Stimulated activated memory B cell treated with anti-CD40 and anti-IgM and Interleukin-4, amounts not matched to agents 10 μg/mL and 1 μg/mL and 100 μg/mL, for 72 hours (primary cell): ENCODE measurements at places on chromosomes 5 and 9.

DNA sequence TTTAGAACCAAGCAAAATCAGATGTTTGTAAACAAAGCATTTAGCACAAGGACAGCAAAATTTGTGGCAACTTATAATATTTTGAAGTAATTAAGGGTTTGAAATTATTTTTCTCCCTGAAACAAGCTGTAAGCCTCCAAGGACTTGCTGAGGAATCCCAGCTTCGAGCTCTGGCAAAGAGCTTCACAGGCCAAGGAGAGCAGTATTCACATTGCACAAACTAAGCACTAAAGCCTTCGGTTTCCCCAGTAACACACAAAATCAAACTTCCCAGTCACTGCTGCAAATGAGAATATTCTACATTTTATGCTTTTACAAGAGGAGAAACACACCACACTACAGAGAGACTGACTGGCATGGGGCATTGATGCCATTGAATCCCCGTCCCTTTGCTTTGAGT lies 101.9 kb downstream of the WDR41 start:
- no peak for ATAC-seq
- no peaks in the 10 kb centered on the region for H3K4me1 ChIP-seq
- H3K36me3 ChIP-seq = no peaks in the 10 kb centered on the region
- no peak overlapping the region for H3K4me3 ChIP-seq
- H3K27me3 ChIP-seq = peaks cover 21% of the 10 kb centered on the region

DNA sequence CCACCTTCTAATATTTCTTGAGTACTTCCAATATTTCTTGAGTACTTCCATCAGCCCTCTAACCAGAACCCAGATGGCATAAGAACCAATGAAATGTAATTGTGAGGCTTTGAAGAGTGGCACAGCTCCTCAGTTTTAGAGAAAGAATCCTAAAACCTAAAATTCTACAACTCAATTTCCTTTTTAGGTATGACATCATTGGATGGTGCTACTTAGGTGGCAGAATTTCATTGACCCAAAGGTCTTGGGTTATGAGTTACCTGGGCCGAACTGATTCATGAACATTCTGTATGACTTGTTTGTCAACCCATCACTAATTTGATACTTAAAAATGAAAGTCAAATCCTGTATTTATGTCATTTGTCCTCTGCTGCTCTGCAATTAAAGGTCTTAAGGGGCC lies 13.1 kb downstream of the HMGCS1 start:
- no peak overlapping the region for H3K27ac ChIP-seq
- no peaks in the 10 kb centered on the region for H3K27me3 ChIP-seq
- H3K4me3 ChIP-seq = no peak overlapping the region
- no peak for ATAC-seq

GRCh38 chr5:132756542-132756941 lies 9.3 kb downstream of the CCNI2 start:
- no peaks in the 10 kb centered on the region for H3K27me3 ChIP-seq
- no peak overlapping the region for H3K27ac ChIP-seq
- H3K4me1 ChIP-seq = peaks cover 7% of the 10 kb centered on the region
- ATAC-seq = no peak

- no peak overlapping the region for H3K4me3 ChIP-seq
- H3K27me3 ChIP-seq = no peaks in the 10 kb centered on the region
- ATAC-seq = no peak
- no peak overlapping the region for H3K27ac ChIP-seq
These were observed 140.0 kb upstream of the TAF11L2 start for GRCh38 chr5:17358031-17358430.

GRCh38 chr5:33075731-33076130 lies 364.6 kb downstream of the NPR3 start:
- no peaks in the 10 kb centered on the region for H3K36me3 ChIP-seq
- no peak for ATAC-seq
- no peaks in the 10 kb centered on the region for H3K27me3 ChIP-seq
- H3K27ac ChIP-seq = no peak overlapping the region
- no peaks in the 10 kb centered on the region for H3K4me1 ChIP-seq

- ATAC-seq = no peak
- H3K4me1 ChIP-seq = peaks cover 10% of the 10 kb centered on the region
- peaks cover 6% of the 10 kb centered on the region for H3K36me3 ChIP-seq
- peaks cover 8% of the 10 kb centered on the region for H3K27me3 ChIP-seq
- no peak overlapping the region for H3K4me3 ChIP-seq
These were observed 108.4 kb downstream of the MED10 start for GRCh38 chr5:6269925-6270324.

DNA sequence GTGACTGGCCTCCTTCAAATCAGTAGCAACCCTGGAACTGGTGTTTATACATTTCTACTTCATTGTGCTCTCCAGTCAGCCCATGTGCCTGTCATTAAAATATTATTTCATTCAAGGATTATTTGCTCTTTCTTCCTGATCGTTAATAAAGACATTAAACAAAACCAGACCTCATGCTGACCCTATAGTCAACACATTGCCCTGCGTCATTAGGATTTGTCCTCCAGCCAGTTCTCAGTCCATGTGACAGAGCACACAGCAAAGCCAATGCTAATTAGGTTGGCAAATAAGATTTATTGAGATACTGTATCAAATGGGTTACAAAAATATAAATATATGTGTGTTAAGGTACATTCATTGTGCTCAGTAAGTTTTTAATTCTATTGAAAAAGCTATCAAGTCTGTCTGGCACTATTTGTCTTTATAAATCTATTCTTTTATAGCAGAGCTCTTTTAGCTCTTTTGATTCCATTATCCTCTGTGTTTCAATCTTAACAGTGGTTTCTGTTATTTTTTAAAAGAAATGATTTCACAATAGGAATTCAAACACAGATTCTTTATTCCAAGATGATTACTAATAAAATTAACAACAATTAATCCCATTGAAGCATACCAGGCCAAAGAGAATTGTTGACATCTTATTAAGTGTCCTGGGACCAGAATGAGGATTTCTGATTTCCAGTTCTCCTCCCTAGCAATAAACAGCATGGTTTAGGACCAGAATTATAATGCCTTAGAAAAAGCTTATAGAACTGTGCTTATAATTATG lies 209.4 kb upstream of the RGMB start:
- H3K36me3 ChIP-seq = no peaks in the 10 kb centered on the region
- H3K27ac ChIP-seq = no peak overlapping the region
- no peak overlapping the region for H3K4me3 ChIP-seq
- H3K27me3 ChIP-seq = no peaks in the 10 kb centered on the region

DNA sequence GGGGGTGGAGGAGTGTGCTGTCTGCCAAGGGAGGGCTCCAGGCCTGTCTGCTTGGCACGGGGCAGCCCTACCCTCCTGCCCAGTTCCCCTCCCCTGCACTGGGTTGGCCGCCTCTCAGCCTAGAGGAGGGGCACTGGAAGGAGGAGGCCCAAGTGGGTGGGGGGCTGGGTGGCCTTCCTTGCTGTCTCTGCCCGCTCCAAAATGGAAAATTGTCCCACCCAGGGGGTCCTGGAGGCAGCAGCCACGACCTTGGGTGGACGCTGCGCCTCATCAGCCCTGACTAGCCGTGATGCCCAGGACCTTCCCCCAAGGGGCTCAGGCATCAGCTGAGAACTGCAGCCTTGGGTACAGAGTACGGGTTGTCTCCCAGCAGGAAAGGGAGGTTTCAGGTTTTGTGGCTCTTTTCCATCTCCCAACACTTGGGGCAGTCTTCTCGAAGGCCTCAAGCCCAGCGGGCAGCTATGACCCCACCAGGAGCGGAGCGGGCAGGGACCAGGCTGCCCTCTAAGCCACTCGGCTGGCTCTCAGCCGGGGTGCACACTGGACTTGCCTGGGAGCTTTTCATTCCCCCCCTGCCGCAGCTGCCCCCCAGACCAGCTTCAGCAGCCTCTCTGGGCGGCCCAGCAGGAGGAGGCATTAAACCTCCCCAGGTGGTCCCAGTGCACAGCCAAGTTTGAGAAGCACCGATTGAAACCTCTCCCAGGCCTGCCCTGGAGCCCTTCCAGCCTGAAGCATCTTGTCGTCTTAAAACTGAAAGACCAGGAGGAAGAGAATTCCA lies 20.6 kb downstream of the NTNG2 start:
- H3K36me3 ChIP-seq = no peaks in the 10 kb centered on the region
- peaks cover 97% of the 10 kb centered on the region for H3K27me3 ChIP-seq
- H3K27ac ChIP-seq = no peak overlapping the region

DNA sequence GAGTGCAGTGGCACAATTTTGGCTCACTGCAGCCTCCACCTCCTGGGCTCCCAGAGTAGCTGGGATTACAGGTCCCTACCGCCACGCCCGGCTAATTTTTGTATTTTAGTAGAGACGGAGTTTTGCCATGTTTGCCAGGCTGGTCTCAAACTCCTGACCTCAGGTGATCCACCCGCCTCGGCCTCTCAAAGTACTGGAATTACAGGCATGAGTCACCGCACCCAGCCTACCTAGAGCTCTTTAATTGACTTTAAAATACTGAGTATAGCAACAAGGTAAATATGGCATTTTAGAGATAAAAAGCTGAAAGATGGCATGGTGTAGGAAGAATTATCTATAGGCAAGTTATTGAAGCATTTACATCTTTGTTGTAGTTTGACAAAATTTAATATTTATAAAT lies 21.0 kb downstream of the APC start:
- H3K4me1 ChIP-seq = peaks cover 17% of the 10 kb centered on the region
- peaks cover 24% of the 10 kb centered on the region for H3K36me3 ChIP-seq
- H3K27ac ChIP-seq = no peak overlapping the region
- ATAC-seq = no peak
- H3K27me3 ChIP-seq = no peaks in the 10 kb centered on the region

- H3K27me3 ChIP-seq = no peaks in the 10 kb centered on the region
- no peak overlapping the region for H3K27ac ChIP-seq
- H3K4me3 ChIP-seq = peak overlapping the region; percentile 13
- peaks cover 62% of the 10 kb centered on the region for H3K4me1 ChIP-seq
- H3K36me3 ChIP-seq = peaks cover 6% of the 10 kb centered on the region
- ATAC-seq = no peak
These were observed 2.1 kb downstream of the GTF3C4 start for GRCh38 chr9:132672413-132672690.

GRCh38 chr5:72129725-72130124 lies 22.4 kb downstream of the MAP1B start:
- H3K27me3 ChIP-seq = peaks cover 21% of the 10 kb centered on the region
- ATAC-seq = no peak
- no peak overlapping the region for H3K27ac ChIP-seq
- no peaks in the 10 kb centered on the region for H3K36me3 ChIP-seq
- H3K4me1 ChIP-seq = no peaks in the 10 kb centered on the region
- H3K4me3 ChIP-seq = no peak overlapping the region

DNA sequence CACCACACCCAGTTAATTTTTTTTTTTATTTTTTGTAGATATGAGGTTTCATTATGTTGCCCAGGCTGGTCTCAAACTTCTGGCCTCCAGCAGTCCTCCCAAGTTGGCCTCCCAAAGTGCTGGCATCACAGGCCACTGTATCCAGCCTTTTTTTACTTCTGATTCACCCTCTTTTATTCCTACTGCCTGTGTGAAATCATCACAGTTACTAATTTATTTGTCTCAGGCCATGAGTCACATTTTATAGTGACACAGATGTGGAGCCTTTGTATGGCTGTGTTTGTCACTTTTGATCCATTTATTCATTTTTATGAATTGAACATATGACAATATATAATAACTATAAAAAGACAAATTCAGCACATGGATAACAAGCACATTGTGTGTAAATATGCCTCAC lies 67.1 kb upstream of the SNX2 start:
- H3K36me3 ChIP-seq = no peaks in the 10 kb centered on the region
- H3K4me3 ChIP-seq = no peak overlapping the region
- no peaks in the 10 kb centered on the region for H3K27me3 ChIP-seq

DNA sequence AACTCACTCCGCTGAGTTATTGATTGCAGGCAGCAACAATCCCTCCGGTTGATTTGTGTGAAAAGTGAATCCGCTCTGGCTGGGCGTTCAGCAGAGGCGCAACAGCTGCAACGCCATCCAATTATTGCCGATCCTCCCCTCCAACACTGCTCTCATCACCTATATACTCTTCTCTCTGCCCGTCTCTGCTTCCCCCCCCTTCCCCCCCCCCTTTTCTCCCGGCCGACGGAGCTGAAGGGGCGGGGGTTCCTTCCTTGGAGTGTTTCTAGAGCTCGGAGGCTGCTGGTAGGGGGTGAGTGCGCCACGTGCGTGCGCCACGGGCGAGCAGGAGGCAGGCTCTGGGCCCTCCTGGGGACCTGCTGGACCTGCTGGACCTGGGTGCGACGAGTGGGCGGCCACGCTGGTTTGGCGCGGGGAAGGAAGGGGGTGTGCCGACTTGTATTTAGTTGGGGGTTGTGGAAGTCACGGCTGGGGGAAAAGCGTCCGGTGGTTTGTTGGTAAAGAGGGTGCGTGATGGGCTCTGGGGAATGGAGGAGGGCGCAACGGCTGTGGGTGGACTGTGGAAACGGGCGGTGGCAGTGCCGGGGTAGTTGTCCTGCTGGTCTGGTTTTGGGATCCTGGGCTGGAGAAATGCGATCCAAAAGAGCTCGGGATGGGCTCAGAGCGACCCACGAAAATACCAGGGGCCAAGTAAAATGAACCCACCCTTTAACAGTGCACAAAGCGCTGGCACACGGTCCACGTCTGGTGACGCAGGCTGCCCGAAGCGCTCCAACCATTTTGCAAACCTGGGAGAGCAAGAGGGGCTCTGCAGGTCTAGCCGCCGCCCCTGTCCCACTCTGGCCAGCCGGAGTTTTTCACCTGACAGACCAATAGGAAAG lies 6.4 kb upstream of the MEF2C start:
- H3K27ac ChIP-seq = peak overlapping the region; percentile 99
- no peaks in the 10 kb centered on the region for H3K27me3 ChIP-seq
- peaks cover 48% of the 10 kb centered on the region for H3K4me1 ChIP-seq
- no peaks in the 10 kb centered on the region for H3K36me3 ChIP-seq
- peak; percentile 81 for ATAC-seq
- H3K4me3 ChIP-seq = peak overlapping the region; percentile 91

DNA sequence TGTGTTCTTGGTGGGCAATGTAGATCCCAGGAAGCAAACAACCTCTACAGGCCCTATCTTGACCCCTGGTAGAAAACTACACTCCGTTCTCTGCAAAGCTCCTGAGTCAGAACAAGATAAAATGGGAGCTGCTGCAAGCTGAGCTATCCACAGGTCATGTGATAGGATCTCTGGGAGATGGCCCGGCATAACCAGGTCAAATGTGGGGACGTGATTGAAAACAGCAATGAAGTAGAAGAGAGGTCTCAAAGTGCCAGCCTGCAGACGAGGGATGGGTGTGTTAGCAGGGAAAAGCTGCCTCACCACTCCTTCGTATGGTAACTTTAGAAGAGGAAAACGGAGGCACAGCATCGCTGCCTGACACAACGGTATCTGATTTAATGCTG lies 25.0 kb downstream of the NRG2 start:
- no peaks in the 10 kb centered on the region for H3K36me3 ChIP-seq
- H3K4me1 ChIP-seq = no peaks in the 10 kb centered on the region
- no peak overlapping the region for H3K27ac ChIP-seq
- no peaks in the 10 kb centered on the region for H3K27me3 ChIP-seq
- no peak overlapping the region for H3K4me3 ChIP-seq

- H3K36me3 ChIP-seq = no peaks in the 10 kb centered on the region
- H3K27ac ChIP-seq = no peak overlapping the region
- H3K4me3 ChIP-seq = no peak overlapping the region
- no peak for ATAC-seq
- no peaks in the 10 kb centered on the region for H3K4me1 ChIP-seq
These were observed 372.4 kb downstream of the SEMA5A start for GRCh38 chr5:9173281-9174048.

- ATAC-seq = no peak
- peaks cover 17% of the 10 kb centered on the region for H3K36me3 ChIP-seq
- H3K4me3 ChIP-seq = no peak overlapping the region
These were observed 18.4 kb downstream of the PTGS1 start for GRCh38 chr9:122389195-122389594.
